ENCODE measurements at places on chromosomes 1 and 21. TPM values are rescaled to one million over a fixed set of nuclear protein-coding genes. Genes with fewer than 3 reads are reported as not detected.
A peak's percentile ranks its signal among the peaks of the same experiment; 100 is the strongest.

DNA sequence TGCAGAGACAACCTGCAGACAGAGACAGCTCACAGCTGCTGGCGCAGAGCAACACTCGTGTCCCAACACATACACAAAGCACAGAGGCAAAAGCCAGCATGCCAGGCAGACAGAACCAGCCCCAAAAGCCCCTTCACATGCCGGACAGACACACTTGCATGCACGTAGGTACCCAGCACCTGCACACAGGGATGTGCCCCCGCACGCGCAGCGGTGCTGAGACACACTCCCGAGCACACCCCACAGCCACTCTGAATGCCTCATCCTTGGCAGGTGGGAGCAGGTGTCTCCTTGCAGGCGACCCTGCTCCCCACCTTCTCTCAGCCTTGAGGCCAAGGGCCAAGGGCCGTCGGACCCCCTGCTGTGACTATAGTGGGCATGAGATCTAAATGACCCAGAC lies 41.2 kb upstream of the ZC3H12A start:
- DNase-seq: no peak

- peak; percentile 47 for DNase-seq
Observed at GRCh38 chr1:203628201-203629015, 1.8 kb downstream of the ATP2B4 start.

DNA sequence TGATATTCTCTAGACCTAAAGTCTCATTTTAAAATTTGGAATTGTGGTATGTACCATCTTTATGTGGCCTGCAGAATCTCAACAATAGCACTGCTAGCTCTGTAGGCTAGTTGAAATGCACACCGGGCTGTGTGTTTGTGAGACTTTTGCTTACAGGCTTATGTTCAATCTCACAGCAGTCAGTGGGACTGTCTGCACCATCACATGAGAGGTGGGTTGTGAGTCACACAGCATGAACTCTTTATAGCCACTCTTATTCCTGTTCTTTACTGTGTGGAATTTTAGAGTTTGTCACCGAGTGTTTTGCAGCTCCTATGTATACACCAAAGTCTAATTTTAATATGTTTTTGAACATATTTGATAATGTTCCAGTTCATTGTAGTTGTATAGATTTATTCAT lies 74.6 kb downstream of the RASAL2 start:
- peak; percentile 85 for DNase-seq

DNA sequence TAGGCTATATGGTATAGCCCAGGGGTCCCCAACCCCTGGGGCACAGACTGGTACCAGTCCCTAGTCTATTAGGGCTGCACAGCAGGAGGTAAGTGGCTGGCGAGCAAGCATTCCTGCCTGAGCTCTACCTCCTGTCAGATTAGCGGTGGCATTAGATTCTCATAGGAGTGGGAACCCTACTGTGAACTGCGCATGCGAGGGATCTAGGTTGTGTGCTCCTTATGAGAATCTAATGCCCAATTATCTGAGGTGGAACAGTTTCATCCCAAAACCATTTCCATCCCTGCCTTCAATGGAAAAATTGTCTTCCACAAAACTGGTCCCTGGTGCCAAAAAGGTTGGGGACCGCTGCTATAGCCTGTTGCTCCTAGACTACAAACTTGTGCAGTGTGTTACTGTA lies 22.8 kb upstream of the ZBTB8A start:
- no peak for DNase-seq

CTPS1 gene
- 23.0 TPM for total RNA-seq

LCA5L gene
- 2.2 TPM for total RNA-seq

RNASEL gene
- total RNA-seq: 5.6 TPM

DNA sequence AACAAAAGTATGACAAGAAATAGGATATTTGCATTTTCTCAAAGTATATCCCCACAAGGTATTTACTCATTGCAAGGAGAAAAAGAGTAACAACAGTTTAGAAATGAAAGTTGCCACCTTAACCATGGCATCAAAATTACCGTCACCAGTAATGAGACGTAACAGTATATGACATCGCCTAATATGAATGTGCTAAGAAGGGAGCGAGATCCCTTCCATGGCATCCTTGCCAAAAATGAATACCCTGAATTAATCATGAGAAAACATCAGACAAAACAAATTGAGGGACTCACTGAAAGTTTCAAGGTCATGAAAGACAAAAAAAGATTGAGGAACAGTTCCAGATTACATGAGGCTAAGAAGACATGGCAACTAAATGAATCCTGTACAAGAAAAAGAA lies 78.9 kb upstream of the MROH9 start:
- DNase-seq: no peak

- DNase-seq: no peak
Observed at GRCh38 chr1:193525917-193526710, 339.7 kb upstream of the B3GALT2 start.

- DNase-seq: no peak
Observed at GRCh38 chr1:60753036-60753900, 329.1 kb upstream of the NFIA start.

MIXL1 gene
- not detected for total RNA-seq

DNA sequence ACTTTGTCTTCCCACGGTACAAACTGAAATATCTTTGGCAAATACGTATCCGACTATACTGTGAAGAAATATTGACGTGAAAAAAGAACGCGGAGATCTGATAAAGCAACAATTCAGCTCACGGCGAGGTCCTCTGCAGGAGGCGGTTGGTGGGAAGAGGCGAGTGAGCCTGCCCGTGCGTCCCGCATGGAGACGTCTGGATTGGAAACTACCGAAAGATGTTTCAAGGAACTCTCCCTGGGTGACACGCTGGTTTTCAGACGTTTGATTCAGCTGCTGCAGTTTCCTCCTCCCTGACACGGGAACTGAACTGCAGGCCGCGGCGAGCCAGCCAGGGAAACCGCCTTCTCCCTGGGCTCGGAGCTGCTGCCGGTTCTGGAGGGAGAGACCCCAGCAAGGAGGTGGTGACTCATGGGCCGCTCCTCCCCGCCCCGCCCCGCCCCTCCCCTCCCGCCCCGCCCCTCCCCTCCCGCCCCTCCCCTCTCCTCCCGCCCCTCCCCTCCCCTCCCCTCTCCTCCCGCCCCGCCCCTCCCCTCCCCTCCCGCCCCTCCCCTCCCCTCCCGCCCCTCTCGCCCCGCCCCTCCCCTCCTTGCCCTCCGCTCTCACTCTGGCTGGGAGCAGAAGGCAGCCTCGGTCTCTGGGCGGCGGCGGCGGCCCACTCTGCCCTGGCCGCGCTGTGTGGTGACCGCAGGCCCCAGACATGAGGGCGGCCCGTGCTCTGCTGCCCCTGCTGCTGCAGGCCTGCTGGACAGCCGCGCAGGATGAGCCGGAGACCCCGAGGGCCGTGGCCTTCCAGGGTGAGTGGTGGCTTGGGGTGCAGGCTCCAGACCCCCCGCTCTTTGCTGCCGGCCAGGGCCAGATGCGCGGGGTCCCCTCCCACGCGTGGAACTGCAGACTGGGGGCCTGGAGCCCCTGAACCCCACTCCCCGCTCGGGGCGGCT lies at the start of gene COL6A1:
COL6A1 (plus strand) TSS at position 620 of the 941 bp plus-strand sequence; CDS start at position 701, 81 bp downstream.
- DNase-seq: peak; percentile 55

SLAMF1 gene
- not detected for total RNA-seq

DNA sequence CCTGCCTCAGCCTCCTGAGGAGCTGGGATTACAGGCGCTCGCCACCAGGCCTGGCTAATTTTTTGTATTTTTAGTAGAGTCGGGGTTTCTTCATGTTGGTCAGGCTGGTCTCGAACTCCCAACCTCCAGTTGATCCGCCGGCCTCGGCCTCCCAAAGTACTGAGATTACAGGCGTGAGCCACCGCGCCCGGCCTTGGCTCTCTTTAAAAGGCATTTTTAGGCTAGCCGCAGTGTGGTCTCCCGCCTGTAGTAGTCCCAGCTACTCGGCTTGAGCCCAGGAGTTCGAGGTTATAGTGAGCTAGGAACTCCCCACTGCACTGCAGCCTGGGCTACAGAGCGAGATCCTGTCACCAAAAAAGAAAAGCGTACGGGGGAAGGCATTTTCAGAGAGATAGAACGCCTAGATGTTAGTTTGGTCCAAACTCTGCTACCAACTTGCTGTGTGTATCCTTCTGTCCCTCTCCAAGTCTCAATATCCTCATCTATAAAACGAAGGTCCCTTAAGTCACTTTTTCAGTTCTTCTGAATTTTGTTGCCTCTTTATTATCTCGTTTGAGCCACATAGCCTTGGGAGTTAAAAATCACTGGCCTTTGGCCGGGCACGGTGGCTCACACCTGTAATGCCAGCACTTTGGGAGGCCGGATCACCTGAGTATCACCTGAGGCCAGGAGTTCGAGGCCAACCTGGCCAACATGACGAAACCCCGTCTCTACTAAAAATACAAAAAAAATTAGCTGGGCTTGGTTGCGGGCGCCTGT lies 734 bp downstream of the MED18 start:
- no peak for DNase-seq

CELA3B gene
- total RNA-seq: not detected

- no peak for DNase-seq
Observed at GRCh38 chr1:162021124-162021523, 2.5 kb downstream of the OLFML2B start.

GRCh38 chr1:109640285-109640865 lies 15.5 kb upstream of the GSTM4 start:
- DNase-seq: peak; percentile 74

DNA sequence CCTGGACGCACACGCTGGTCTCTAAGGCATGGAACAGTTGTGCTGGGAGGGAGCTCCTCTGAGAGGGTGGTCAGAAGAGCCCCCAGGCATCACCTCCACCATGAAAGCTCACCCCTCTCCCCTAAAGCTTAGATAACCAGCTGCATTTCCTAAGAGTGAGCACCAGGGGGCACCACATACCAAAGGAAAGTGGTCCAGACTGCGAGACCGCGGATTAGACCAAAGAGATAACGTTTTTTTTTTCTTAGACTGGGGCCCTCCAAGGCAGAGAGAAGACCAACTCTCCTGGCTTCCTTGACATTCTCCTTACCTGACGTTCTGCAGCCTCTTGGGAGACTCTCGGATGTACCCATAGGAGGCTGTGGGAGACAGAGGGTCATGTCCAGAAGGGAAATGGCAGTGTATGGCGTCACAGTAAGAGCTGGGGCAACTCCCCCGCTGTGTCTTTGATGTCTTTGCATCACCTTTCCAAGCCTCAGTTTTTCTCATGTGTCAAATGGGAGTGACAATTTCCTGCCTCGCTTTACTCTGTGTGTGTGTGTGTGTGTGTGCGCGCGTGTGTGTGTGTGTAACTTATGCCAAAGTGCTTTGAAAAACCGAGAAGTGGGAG lies 12.3 kb upstream of the IFNLR1 start:
- peak; percentile 68 for DNase-seq

DNA sequence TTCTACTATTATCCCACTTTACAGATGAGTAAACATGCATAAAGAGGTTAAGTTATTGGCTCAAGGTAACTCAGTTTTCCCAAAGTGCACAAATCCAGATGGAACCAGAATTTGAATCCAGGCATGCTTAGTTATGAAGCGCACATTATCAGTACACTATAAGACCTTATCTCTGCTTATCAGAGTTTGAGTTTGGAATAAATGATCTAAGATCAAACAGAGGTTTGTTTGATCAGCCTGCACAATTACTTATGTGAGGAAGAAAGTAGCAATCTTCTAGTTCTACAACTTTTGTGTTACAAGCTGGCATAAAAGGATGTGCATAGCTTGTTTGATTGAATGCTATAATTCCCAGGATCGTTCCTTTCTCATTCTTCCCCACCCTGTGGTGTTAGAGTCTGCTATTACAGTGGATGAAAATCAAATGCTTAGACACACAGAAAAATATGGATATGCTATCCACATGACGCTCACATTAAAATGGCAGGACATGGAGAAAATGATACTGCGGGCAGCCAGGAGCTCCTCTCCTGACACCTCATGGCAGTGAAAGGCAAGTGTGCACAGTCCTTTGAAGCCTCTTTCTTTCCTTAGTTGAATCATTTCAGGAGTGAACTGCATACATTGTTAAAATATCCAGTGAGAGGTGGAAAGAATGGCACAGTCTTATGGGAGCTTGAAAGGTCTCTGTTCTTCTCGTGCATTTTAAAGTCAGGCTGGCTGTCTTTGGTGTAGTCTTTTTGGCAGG lies 23.9 kb upstream of the PBX1 start:
- no peak for DNase-seq

DNA sequence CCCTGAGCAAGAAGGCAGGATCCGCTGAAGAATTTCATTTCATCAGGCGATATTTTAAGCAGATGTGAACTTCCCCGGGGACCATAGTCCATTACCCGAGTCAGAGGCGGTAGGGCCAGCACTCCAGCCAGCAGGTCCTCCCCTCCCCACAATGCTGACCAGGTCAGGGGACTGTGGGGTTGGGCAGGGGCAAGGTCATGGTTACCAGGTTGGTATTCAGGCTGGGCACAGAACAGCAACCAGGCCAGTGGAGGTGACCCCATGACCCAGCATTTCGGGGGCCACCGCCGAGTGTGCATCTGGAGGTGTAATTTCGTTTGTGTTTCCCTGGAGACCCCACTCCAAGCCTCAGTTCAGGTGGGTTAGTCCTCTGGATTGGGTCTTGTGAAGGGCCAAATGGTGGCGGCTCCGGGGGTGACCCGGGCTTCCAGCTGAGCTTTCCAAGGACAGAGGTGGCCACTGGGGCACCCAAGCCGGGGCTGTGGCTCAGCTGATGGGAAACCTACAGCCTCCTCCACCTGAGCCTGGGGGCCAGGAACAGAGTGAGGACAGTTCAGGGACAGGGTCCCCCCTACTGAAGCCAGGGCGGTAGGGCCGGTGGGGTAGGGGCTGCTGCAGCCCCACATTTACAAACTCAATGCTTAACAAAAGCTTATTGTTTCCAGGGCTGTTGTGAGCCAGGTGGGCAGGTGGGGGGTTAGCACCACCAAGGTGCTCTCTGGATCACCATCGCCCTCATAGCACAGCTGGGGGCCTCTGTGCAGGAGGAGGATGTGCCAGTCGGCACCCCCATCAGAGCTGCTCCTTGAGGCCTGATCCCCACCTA lies 2.8 kb downstream of the PRDM16 start:
- DNase-seq: no peak

TMEM59 gene
- total RNA-seq: 535 TPM

All from SK-MEL-5 (cell line).